NCI-H226 (cell line): ENCODE measurements at places on chromosomes 5 and 9.

DNA sequence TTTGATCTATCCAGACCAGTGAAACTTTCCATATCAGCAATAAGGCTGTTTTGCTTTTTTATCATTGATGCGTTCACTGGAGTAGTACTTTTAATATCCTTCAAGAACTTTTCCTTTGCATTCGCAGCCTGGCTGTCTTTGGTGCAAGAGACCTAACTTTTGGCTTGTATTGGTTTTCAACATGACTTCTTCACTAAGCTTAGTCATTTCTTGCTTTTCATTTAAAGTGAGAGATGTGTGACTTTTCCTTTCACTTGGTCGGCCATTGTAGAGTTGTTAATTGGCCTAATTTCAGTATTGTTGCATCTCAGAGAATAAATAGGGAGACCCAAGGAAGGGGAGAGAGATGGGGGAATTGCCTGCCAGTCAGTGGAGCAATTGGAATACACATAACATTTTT is 26.4 kb upstream of the CMYA5 start:
- no peak for DNase-seq

DNA sequence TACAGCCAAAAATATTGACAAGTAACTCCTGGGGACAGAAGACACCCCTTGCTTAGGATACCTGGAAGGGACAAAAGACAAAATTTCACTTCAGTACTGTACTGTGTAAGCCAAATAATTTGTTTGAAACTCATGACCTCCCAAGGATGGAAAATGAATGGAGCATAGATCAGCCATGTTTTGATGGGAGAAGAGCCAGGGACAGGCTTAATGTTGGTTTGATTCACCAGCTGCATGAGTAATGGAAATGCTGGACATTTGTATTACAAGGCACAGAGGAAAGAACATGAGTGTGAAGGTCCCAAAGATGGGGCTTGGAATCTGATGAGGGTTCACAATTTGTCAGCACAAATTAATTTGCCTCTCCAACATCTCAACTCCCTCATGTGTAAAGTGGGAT is 122.8 kb downstream of the ENC1 start:
- peak; percentile 34 for DNase-seq

DNA sequence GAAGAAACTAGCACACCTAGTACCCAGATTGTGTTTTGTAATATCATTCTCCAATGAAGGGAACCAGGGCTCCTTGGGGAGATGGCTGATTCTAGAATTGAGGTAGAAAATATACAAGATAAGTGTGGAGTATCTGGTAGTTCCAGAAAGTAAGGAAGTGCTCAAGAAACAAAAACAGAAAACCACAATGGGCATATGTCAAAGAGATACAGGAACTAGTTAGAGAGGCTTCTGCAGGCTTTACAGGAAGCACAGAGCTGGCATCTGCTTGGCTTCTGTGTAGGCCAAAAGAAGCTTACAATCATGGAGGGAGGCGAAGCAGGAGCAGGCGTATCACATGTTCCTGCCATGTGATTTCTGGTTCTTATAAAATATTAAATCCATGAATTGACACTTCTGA is 105.7 kb upstream of the TMEM161B start:
- DNase-seq, result no peak

- no peak for DNase-seq
Measured at GRCh38 chr9:92468206-92468605, 14.1 kb downstream of the ASPN start.

- DNase-seq, result no peak
Measured at GRCh38 chr9:124273427-124274160, 15.8 kb downstream of the NEK6 start.
